ENCODE measurements at places on chromosomes 1 and 21.

DNA sequence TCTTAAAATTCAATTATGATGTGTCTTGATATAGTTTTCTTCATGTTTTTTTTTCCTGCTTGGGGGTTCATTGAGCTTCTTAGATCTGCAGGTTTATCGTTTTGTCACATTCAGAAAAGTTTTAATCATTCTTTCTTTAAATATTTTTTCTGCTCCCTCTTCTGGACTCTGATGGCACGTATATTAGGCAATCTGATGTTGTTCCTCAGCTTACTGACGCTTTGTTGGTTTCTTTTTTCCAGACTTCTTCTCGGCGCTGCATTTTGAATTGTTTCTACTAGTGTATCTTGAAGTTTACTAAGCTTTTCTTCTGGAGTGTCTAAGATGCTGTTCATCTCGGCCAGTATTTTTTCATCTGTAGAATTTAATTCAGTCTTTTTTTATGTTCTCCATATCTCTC, 44.8 kb upstream of the FMOD start:
- DNase-seq = no peak

DNA sequence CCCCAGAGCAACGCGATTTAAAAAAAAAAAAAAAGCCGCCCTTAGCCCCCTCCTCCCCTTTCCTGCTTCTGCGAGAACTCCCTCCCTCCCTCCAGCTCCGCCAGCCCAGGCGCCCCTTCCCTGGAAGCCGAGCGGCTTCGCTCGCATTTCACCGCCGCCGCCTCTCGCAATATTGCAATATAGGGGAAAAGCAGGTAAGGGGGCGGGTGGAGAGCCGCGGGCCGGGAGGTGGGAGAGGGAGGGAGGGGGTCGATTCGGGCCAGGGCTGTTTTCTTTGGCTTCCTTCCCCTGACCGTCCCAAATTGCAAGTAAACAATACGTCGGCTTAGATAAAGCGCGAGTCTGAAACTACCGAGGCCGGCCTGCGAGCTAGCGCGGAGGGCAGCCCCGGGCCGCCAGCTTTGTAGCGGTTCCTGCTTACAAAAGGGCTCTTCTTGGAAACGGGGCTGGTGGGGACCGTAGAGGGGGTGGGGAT, 408 bp downstream of the LMO4 start:
- DNase-seq = no peak

DNA sequence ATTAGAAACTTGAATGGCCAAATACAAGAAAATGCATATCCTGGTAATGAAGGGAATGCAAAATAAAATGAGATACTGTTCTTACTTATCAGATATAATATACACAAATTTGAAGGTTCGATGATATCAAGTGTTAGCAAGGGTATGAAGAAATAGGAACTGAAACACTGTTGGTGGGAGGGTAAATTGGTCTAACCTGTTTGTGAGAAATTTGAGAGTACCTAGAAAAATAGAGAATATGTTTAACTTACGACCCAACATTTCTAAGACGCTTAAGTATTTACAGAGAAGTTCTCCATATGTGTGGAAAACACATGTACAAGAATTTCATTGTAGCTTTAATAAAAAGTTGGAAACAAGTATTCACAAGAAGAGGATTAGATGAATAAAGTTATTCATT, 25.9 kb downstream of the ATG4C start:
- DNase-seq = no peak

- DNase-seq = no peak
Measured at GRCh38 chr1:206970446-206970845, at the start of gene FCAMR. Gene FCAMR, minus strand, starts transcription at chr1:206970460. Its CDS starts 335 bp downstream, at chr1:206970125.

DNA sequence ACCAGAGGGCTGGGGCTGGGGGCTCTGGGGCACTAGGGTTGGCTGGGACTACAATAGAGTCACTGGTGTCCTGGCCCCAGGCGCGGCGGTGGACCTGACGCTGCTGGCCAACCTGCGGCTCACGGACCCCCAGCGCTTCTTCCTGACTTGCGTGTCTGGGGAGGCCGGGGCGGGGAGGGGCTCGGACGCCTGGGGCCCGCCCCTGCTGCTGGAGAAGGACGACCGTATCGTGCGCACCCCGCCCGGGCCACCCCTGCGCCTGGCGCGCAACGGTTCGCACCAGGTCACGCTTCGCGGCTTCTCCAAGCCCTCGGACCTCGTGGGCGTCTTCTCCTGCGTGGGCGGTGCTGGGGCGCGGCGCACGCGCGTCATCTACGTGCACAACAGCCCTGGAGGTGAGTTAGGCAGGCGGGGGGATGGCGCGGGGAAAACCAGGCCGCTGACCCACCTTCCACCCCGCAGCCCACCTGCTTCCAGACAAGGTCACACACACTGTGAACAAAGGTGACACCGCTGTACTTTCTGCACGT, 4.1 kb downstream of the TIE1 start:
- DNase-seq = no peak

- peak; percentile 56 for DNase-seq
Measured at GRCh38 chr21:32096411-32096810, 182.4 kb downstream of the MIS18A start.

GRCh38 chr1:5274527-5274926, 620.1 kb downstream of the AJAP1 start:
- DNase-seq = peak; percentile 27

GRCh38 chr1:108051631-108052377, 86.8 kb upstream of the VAV3 start:
- DNase-seq = no peak

- no peak for DNase-seq
Measured at GRCh38 chr1:40766017-40766416, 17.6 kb upstream of the KCNQ4 start.

DNA sequence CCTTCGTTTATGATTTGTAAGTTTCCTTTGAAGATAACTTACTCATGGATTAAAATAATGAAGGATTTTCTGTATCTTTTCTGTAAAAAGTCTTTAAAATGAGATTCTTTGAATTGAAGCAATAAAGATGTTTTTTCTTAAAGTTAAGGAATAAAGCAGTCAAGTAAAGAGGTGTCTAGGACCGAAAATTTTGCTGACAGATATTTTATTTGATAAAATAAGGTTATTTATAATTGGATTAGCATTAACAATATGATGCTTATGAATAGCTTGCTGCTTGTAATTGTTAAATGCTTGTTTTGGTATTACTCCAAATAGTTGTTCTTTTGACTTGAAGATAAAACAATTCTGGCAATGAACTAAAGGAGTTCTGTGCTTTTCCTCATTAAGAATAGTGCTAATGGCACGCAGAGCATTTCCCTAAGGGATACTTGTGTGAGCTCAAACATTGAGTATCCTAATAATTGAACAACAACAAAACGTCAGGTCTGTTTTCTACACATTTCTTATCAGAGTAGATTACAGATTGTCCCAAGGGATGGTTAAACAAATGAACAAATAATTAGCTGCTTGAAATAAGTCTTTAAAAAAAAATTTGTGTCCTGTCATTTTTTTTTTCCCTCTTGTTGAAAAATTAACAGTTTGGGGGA, 16.6 kb downstream of the TSNAX start:
- no peak for DNase-seq

- no peak for DNase-seq
Measured at GRCh38 chr1:40248412-40248811, 675 bp downstream of the TMCO2 start.

DNA sequence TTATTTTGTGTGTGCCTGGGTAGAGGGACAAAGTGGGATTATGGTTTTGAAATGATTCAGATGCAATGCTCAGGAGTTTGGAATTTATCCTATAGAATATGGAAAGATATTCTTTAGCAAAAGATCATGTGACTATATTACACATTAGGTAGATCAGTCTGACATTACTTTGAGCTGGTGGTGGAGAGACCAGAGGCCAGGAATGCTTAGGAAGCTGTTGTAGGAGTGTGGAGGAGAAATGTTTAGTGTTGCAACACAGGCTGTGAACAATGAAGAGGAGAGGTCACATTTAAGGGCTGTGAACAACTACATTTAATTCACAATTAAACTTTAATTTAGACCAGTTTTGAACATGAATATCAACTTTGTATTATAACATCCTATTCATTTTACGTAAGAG, 45.3 kb upstream of the PODN start:
- no peak for DNase-seq
